ENCODE measurements at places on chromosomes 7 and 10.

DNA sequence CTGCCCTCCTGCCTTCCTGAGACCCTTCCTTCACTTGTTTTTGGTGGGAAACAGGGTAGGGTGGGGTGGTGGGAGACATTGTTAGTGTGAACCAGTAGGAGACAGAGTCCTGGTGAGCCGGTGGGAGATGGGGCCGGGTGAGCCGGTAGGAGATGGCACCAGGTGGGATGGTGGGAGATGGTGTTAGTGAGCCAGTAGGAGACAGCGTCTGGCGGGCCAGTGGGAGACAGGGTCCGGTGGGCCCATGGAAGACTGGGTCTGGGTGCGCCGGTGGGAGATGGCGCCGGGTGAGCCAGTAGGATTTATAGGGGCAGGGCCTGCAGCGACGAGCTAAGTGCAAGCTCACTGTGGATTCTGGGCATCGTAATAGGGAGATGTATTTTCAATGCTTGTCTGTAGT is 116.8 kb downstream of the TRRAP start:
- DNase-seq = no peak

- DNase-seq = no peak
These were observed 3.6 kb downstream of the VWC2 start for GRCh38 chr7:49776994-49777393.

DNA sequence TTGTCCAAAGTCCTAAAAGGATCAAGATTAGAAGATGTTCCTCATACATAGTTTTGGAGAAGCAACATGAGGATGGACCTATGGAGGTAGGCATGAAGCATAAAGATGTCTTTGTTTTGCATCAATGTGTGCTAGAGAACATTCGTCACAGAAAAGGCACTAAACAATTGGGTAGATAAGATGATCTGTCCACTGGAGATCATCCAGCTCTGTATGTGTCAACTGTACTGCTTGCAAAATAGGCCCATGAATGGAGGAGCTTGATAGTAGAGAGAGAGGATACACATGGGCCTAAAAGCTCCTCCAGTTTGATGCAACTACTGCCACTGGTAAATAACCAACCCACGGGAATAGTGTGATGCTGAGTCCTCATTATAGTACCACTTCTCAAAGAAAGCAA is 286.4 kb upstream of the HGF start:
- DNase-seq = no peak

DNA sequence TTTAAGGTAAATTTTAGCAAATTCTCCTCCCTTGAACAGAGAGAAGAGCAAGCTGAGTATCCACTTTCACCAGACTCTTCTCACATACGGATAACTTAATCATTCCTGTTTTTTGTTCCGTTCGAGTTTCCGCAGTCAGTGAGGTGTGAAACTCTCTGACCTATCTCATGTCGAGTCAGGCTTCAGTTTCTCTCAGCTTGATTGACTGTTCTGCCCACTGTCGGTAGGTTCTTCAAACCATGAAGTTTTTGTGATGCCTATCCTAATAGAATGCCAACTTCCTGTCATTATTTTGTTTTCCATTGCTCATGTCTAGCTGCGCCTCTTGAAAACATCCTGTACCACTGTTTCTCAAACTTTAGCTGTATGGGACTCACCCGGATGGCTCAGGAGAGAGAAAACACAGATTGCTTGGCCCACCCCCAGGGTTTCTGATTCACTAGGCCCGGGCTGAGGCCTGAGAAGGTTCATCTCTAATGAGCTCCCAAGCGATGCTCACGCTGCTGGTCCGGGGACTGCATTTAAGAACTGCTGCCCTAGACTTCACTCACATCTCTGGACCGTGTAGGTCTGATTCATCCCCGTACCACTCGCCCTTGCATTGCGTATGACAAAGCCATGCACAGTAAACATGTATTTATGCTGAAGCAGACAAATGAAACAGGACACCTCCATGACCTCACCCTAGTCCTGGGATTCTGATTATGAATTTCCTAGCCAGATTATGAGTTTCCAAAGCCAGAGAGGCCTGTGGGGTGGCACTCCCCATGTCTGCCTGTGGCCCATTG is 208.4 kb upstream of the AGK start:
- DNase-seq = no peak

GRCh38 chr10:110625356-110625894 is 18.7 kb upstream of the RBM20 start:
- no peak for DNase-seq

DNA sequence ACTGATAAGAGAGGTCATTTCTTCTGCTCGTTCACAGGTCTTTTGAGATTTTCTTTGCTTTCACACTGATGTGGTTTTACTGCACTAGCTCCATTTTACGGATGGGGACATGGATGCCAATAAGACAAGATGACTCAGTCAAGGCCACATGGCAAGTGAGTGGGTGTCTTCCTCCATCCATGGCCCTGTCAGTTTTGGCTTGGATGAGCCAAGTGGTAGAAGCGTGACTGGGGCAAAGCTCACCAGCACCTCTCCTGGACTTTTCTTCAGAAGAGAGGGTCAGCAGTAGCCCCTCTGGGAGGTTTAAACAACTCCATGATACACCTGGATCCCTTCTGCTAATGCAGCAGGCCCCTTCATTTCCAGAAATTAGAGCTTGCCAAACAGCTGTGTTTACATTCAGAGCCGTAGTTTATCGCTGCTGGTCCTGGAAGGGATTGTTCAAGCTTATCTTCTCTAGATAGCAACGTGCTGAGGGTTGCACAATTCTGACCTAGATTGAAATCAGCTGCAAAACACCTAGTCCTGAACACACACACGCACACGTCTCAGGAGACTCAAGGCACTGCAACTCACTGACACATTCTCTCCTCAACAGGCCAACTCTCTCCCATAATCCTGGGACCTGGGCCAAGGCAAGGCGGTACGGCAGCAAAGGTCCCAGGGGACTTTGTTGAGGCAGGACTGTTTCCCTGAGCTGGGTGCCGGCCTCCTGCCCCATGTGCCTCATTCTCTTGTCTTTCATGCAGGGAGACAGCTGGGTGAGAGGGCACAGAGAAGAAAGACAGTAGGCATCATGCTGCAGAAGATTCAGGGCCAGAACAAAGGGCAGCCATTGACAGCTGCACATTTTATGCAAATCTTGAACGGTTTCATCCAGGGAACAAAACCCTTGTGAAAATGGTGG is 14.2 kb upstream of the PDCD4 start:
- DNase-seq = no peak

DNA sequence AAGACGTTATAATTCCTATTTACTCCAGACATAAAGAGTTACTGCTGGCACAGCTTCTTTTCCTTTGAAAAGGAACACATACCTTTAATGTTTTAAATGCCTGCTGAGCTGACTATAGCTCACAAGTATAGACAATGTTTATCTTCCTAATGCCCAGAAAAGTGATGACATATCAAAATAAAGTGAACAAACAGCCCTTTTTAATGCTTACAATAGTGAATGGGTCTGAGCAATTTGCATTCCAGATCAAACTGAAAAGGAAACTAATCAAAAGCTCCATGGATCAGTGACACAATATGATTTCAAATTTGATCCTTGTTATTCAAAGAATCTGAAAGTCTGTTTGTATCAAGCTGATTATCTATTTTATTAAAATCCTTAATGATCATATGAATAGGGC is 233.6 kb upstream of the SEMA3E start:
- DNase-seq = no peak

- DNase-seq = no peak
These were observed 6.9 kb downstream of the SNX10 start for GRCh38 chr7:26298472-26299058.

DNA sequence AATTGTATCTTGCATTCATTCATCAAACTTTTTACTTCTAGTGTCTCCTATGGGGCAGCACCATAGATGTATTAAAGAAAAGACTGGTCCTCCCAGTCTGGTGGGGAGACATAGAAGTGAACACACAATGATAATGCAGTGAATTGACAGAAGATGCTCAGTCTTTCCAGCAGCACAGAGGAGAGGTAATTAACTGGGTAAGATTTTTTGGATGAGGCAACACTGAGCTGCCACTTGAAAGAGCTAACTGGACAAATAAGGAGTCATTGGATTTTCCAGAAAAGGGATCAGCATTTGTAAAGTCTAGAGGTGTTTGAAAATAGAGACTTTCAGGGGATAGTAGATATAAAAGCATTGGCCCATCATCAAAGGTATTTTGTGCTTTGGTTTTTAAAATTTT is 7.2 kb upstream of the ITPRIP start:
- DNase-seq = no peak

- DNase-seq = no peak
These were observed 120.0 kb downstream of the SEC23IP start for GRCh38 chr10:120012566-120012965.

GRCh38 chr7:132943645-132944044 is 138.2 kb downstream of the CHCHD3 start:
- no peak for DNase-seq

DNA sequence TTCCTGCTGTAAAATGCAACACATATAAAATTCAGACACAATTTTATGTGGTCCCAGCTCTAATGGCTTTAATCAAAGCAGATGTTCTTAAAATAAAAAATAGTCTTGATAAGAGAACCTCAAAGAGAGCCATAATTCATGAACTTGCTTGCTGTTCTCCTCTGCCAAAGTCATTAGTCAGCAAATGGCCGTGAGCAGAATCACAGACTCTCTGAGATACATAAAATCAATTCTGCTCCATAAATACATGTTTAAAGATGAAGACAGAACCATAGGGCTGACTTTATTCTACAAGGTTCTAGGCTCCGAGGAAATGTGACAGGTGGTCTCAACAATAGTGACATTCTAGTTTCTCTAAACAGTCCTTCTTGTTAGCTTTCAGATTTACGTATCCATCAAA is 29.8 kb downstream of the HSPA12A start:
- no peak for DNase-seq

DNA sequence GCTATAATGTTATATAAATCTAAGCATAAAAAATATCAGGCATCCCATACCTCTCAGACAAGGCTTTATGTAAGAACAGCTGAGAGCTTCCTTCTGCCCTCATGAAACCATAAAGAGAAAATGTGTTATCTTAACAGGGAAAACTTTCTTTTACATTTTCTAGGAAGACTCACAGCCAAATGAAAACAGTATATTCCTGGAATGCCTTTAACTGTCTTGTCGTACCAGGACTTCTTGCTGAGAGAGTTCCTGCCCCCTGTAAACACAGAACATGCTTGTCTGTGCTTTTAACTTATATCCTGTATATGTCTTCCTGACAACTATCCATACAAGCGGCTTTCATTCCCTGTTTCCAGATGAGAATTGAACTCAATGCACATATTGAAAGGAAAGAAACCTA is 64.8 kb upstream of the AHR start:
- no peak for DNase-seq

DNA sequence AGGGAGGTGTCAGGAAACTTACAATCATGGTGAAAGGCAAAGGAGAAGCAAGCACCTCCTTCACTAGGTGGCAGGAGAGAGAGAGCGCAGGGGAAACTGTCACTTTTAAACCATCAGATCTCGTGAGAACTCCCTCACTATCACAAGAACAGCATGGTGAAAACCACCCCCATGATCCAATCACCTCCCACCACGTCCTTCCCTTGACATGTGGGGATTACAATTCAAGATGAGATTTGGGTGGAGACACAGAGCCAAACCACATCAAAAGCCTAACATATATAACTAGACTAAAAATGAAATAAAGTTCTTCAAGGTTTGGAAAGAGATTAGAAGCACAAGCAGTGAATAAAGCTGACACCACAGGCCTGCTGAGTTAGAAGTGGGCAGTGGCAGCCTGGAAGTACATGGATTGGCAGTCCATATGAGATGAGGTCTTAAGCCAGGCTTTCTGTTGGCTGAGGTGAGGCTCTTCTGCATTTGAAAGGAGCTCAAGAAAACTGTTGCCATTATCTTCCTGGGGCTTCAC is 96.4 kb upstream of the MDFIC start:
- no peak for DNase-seq

DNA sequence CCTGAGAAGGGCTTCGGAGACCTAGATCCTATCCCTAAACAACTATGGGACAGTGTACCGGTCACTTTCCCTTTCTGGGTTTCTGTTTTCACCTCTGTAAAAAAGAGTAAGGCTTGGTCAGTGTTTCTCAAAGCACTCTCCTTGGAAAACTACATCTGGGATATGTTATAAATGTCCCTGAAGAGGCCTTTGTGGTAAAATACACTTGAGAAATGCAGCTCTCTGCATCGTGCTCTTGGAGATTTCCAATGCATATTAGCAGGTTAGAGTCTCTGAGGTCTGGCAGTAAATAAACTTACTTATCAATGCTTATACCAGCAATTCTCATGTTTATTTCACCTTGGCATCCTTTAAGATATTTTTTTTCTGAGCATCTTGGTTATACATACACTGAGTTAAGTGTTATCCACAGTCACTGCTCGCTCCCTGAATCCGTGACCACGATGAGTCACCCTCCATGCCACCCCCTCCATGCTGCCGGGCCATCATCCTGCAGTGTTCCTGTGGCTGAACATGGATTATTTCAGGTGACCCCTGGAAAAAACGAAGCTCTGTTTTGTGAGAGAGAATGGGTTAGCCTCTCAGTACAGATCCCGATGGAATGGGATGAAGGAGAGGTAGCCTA is 3.3 kb upstream of the TBXAS1 start:
- DNase-seq = no peak

DNA sequence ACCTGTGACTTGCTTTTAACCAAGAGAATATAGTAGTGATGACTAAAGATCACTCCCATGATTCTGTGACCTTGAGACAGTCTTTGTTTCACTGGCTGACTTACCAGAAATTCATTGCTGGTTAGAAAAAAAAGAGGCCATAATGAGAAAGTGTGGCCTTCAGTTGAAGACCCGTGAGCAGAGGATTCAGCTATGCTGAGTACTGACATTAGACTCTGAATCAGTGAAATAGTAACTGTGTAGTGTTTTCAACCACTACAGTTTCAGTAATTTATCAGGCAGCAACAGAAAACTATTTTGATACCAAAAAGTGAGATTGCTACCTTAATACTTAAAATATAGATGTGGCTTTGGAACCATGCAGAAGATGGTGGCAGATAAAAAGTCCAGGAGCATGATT is 298.0 kb upstream of the KCND2 start:
- no peak for DNase-seq

DNA sequence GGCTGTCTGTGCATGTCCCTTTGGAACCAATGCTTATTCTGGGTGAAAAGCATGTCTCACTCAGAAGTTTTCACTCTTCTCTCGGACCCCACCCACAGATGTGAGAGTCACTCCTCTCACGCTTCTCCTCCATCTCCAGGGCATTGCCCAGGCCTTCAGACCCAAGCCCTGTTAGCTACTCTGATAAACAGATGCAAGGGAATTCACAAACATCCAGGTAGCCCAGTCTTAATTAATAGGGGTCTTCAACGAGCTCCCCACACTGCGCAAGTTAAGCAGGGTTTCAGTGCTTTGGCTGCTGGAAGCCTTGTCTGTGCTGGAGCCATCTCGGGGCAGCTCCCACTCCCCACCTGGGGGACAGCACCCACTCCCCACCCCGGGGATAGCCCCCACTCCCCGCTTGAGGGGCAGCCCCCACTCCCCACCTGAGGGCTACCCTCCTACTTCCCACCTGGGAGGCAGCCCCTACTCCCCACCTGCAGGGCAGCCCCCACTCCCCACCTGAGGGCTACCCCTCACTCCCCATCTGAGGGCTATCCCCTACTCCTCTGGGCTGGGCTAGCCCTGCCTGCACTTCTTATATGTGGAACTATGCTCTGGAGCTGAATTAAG is 8.7 kb downstream of the PKD1L1 start:
- no peak for DNase-seq

- DNase-seq = no peak
These were observed 43.8 kb downstream of the SH2D4B start for GRCh38 chr10:80581469-80581835.

Data from hypothalamus (tissue), 51 donors.